NCI-H187 treated with DMSO at 0.1 percent for 48 hours (cell line): ENCODE measurements at places on chromosomes 4 and X.

DNA sequence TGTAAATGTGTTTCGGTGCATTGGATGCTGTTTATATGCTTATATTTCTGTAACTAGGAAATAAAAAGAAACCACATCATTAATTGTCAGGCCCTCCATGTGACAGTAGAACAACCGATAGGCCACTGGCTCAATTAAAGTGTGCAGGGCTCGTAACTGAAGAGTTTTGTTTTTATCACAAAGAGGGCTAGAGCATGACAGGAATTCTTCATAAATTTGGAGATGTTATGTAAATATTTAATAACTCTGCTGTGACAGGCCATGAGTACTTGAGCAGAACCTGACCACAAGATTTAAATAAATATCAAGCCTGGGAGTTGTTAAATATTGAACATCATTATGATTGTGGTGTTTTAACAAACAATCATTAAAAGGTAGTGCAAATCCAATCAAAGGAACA is 55.9 kb downstream of the MID1 start:
- DNase-seq, result peak; percentile 8

- no peak for DNase-seq
Observed at GRCh38 chr4:110615353-110616237, 7.3 kb downstream of the PITX2 start.

GRCh38 chr4:5218376-5219069 is 167.2 kb downstream of the STK32B start:
- DNase-seq, result no peak

GRCh38 chrX:133937022-133937421 is 48.4 kb downstream of the GPC3 start:
- DNase-seq, result no peak

DNA sequence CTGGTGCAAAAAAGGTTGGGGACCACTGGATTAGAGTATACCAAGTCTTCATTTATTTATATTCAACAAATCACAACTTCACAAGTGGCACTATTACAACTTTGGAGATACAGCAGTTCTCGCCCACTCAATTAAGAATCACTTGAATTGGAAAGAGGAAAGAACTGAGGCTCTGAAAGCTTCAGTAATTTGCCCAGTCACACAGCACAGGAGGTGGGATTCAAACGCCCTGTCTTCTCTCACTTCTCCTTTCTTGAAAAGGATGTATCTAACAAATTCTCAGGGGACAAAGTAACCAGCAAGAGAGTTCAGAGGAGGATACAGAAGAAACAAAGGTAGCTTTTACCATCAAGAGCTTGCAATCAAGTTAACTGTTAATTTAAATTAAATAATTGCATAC is 12.4 kb downstream of the SMIM14 start:
- no peak for DNase-seq

GRCh38 chr4:173537613-173538147 is 7.7 kb upstream of the HAND2 start:
- no peak for DNase-seq

DNA sequence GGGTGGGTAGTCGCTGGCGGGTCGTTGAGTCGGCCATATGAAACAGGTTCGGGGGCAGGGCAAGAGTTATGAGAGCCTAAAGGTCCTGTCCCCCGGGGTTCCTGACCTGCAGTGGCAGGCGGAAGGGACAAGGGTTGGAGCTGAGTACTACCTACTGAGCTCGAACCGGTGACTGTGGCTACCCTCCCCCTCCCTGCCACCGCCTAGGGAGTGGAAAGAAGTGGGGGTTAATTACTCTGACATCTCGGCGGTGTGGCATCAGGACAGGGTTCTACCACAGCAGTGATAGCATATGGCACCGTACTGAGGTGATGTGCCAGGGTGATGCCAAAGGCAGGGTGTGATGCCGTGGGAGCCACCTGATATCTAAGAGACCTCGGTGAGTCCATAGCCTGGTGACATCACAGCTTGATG is 307 bp downstream of the ATG4A start:
- DNase-seq, result no peak

DNA sequence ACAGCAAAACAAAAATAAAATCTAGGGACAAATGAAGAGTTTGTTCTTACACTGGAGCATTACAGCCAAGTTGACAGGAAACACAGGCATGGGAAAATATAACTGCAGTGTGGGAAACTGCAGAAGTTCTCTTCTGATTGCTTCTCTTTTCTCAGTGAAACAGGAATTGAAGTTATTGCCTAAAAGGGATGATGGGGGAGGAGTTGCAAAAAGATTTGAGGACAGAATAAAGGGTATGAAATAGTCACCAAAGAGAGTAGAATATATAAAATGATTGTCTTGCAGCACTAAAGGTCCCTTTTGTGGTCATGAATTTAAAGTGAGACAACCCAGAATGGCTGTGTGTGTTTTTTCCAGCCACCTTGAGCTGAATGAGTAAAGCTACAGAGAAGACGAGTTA is 103.7 kb downstream of the JADE1 start:
- DNase-seq, result no peak

DNA sequence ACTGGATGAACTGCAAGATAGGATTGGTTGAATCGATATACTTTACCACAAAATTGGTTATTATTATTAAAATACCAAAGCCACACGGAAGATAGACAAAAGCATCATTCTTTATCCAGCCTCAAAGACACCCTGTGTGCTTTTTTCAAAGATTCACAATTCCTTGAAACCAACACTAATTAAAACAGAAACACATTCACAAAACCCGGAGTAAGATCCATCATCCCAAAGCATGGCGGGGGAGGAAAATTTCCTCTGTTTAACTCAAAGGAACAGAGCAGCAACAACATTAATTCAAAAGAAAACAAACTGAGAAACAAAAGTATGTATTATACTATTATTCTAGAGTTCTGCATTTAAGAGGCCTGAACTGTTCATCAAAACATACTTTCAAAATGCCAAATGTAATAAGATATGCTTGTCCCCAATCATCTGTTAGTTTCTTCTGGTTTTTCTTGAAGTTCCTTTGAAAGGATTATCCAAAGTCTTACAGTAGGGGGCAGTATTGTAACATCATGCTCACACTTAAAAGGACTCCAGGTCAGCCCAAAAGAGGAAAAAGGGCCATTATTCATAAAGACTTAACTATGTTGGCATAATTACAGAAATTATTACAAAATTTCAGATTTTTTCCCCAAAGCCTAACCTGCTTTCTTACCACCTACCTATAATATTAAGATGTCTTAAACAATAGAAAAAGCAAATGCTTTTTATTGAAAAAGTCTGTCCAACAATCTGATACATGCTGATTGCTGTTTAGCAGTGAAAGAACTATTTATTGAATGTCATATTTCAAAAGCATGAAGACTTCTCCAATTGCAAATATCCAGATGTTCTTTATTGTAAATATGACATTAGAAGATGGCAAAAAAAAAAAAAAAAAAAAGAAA is 168.7 kb downstream of the SCFD2 start:
- no peak for DNase-seq
